ENCODE measurements at places on chromosomes 11 and 22.
A peak's percentile ranks its signal among the peaks of the same experiment; 100 is the strongest.

DNA sequence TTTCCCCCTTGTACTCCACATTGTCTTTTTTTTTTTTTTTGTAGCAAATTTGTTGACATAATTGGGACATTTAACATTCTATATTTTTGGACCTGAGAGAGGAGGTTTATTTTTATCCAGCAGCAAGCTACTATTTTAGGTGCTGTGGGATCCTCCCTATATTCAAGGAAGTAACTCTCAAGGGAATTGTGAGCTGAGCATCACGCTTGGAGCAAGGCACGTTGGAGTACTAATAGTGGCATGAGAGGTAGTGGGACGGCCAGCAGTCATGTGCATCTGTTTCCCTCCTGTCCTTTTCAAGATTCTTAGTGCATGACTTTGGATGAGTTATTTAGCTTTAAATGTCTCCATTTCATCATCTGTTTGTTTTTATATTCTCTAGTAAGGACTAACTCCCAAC is 52.3 kb downstream of the EXT2 start:
- no peak for DNase-seq

- DNase-seq = no peak
These were observed 1126.3 kb upstream of the RAG2 start for GRCh38 chr11:37724315-37724714.

DNA sequence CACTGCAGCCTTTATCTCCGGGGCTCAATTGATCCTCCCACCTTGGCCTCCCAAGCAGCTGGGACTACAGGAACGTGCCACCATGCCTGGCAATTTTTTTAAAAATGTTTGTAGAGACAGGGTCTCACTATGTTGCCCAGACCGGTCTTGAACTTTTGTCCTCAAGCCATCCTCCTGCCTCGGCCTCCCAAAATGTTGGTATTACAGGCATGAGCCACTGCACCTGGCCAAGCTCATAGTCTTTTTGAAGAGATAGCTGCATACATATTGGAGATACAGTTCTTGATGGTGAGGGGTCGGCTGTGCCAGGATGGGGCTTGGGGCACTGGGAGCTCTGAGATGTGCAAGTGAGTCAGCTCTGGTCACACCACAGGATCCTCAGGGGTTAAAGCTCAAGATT is 53.2 kb downstream of the CHRDL2 start:
- no peak for DNase-seq

- no peak for DNase-seq
These were observed 53.3 kb upstream of the PTPN5 start for GRCh38 chr11:18844753-18845367.

DNA sequence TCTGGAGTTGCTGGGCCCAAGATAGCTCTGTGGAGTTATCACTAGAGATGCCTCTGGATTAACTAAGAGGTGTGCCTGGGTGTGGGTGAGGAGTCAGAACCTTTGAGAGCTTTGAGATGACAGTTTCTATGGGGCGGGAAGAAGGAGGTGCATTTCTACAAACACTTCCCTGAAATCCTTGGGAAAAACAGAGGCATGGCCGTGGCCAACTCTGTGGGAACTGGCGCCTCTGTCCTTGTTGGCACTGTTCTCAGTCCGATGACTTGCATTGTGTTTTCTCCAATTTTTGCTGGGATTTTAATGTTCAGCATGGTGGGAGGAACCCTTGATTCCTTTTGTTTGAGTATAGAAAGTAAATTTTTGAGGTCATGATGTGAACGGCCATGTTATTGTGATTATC is 115.8 kb upstream of the PARVA start:
- no peak for DNase-seq

GRCh38 chr11:27921472-27921871 is 186.5 kb downstream of the KIF18A start:
- no peak for DNase-seq

DNA sequence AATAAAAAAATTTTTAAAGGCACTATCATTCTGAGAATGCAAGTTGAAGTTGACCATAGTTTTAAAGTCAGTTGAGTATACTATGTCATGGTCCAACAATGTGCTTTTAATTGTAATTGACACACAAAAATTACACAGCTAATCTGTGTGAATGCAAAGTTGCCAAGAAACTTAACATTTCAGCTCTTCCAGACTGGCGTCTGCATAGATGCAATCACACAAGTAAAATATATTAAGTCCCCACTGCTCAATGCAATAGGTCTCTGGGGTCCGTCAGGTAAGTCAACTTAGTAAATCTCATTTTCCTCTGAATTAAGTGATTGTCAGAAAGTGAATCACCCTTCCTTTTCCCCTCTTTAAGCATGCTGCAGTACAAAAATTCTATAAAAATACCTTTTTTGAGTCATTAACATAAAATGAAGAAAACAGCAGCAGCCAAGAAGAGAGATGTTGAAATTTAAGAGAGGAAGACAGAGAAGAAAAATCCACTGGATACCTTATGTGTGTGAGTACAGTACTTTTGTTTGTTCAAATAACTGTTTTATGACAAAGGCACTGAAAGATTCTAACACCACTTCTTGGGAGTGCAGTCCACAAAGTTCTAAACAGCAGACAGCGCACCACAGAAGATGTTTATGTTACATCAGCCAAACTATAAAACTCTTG is 5.1 kb downstream of the FZD4 start:
- DNase-seq = no peak

DNA sequence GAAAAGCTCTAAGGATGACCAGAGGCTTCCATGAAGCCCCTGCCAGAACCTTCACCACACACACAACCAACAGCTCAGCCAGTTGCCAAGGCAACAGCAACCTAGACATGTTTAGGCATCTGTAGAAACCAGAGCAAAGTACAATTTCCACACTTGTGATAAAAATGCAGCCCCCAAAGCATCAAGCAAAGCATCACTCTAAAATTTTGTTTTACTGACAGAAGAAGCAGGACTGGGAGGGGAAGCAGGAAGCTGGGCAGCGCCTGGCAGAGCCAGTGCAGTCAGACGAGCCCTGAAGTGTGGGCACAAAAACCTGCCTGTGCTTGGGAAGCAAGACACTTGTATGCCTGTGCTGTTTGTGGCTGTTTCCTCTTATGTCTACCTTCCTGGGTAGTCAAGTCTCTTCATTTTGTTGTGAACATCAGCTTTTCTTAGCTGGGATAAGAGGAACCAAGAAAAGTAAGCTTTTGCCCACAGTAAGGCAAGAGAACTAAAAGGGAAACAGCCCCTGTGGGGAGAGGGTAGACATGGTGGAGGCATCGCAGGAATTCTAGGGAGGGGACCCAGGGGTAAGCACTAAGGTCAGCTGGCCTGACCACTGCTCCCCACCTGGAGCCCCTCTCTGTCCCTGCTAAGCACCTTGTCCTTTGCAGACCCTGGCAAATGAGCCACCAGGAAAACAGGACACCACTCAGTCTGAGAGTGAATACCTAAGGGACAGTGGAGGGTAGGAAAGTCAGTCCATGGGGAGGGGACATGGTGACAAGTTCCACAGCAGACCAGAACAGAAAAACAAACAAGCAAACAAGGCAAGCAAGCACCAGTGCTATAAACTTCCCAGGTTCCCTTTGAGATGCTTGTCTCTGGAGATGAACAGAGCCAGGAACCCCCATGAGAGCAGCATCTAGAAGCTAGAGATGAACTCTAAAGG is 13.4 kb downstream of the PACSIN2 start:
- DNase-seq = no peak

- no peak for DNase-seq
These were observed 33.7 kb downstream of the CSRP3 start for GRCh38 chr11:19168090-19168489.

DNA sequence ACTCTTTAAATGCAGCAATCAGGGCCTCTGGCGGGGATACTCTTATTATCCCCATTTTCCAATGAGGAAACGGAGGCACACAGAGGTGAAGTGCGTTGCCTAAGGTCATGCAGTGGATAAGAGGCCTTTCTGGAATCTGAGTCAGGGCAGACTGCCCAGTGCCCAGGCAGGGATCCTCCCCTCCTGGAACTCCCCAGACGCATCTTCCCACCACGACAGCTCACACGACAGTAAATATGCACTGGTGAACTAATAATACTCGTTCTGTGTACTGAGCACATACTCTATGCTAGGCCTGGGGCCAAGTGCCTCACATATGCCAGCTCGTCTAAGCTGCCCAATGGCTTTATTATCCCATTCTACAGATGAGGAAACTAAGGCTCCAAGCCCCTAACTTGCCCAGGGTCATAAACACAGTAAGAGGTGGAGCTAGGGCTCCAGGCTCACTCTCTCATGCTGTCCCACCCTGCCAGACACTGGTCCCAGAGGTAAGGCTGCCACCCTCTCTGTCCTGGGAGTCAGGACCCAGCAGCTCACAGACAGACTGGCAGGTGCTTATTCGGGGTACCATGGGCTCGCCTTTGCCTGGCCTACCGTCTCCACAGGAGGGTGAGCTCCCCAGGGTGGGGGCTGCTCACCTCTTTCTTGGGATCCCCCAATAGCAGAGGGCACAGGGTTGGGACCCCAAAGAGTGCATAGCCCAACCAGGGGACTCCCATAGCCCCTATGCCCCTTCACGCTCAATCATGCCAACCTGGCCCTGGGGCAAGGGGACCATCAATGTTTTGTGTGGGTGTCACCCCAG is 2.3 kb downstream of the IL2RB start:
- DNase-seq = no peak

DNA sequence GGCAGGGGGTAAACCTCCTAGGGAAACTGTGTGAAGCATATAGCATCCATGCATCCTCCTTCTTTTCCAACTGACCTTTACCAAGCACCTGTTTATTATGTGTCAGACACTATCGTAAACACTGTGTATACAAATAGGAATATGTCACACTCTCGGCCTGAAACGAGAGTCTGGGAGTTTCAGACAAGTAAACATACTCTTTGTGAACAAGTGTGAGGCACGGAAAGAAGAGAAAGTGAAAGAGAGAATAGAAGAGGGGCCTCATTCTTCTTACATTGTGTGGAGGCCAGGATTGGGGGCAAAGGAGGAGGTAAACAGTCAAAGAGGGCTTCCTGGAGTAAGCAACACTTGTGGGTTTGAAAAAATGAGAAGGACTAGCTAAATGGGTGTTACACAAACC is 16.4 kb downstream of the CSNK2A3 start:
- no peak for DNase-seq

- DNase-seq = no peak
These were observed 168.1 kb downstream of the NXPE2 start for GRCh38 chr11:114846416-114846791.

DNA sequence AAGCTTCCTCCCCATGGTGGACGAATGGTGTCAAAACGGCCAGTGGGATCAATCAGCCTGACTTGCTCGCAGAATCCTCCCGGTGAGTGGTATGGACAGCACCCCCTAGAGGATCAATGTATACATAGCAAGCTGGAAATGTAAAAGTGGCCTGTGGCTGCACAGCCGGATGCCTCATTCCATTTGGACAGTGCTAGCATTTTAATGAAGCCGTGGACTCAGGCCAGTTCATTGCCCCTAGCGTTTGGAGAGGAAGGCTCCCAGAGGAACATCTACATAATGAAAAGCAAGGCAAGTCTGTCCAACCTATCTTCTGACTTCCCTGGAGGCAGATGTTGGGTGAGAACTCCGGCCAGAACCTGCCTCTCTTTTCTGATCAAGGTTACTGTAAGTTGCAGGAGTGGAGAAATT is 942.3 kb downstream of the NTM start:
- DNase-seq = peak; percentile 24

DNA sequence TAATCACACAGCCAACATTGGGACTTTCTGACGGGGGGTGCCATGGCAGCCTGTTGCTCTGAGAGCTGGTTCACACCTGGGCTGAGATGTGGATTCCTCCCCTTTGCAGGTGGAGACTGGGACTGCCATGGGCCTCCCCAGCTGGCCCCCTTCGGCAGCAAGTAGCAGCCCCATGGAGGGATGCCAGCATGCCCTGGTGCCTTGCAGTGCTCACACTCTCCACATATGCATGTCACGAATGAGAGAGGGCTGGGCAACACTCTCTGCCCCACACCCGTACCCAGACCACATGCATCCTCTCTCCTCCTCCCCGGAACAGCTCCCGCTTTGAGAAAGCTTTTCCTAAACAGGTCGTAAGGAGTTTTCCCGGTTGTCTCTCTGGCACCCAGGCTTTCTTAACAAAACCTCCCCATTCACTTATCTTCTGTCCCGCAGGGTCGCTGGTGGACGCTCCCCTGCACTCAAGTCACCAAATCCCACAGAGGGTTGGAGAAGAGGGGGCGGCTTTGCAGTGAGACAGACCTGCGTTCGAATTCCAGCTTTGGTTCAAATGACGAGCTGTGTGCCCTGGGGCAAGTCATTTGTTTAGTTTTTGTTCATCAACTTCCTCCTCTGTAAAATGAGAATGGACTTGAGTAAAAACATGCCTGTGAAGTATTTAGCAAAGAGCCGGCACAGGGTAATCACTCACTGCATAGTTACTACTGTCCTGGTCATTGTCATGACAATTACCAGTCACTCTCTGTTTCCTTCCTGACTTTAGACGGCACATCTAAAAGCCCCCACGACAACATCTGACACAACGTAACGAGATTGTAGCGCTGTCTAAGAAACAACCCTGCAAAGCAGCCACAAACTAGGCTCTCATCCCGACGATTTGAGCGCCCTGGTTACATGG is 231.3 kb upstream of the B3GAT1 start:
- DNase-seq = no peak

DNA sequence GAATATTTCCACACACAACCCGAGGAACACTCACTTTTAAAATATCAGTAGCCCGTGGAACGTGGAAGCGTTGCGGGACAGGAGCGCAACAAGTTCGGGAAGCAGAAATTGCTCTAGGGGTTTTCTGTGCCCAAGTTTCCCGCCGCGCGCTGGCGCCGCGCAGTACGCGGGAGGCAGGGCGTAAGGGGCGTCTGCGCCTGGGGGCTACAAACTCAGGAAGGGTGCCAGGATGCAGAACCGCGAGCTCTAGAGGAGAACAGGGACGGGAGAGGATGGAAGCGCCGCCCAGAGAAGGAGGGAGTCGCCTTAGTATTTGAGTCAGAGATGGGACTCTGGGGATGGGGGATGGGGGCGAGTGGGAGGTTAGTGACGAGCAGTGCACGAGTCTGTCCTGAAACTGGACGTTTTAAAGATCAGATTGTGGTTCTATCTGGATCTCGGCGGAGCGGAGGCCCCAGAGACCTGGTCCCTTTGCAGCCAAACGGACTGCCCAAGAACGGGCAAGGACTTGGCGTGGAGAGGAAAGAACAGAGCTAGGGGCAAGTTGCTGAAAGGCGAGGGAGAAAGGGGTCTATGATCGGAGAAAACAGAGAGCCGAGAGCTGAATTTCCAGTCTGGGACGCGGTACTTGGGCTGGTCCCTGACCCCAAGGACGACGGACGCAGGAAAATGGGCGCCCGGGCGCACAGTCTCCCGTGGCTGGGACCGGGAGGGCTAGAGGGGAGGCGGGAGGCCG is 4.7 kb downstream of the BSX start:
- no peak for DNase-seq

DNA sequence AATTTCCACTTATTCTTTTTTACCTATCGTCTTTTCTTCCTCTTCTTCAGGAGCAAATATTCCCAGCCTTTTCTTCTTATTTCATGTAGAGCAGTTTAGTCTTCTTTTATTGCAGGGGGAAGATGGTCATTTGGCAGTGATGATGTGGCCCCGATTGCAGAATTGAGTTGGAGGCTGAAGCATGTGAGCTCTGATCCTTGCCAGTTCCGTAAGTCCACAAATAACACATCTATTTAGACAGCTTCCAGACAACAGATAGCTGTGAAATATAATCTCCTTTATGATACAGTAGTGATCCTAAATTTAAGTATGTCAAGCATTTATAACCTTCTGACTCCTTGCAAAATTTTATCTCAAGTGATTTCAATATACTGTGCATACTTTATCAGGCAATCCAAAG is 27.5 kb downstream of the REXO2 start:
- DNase-seq = no peak

- no peak for DNase-seq
These were observed 30.8 kb downstream of the CCDC90B start for GRCh38 chr11:83255366-83255765.

- DNase-seq = peak; percentile 98
These were observed at the start of gene PRR14L for GRCh38 chr22:31749636-31750364. TSS of gene PRR14L (minus strand) at chr22:31750132. CDS start at chr22:31738860, 11,272 bp downstream.
